ENCODE measurements at places on chromosomes 5 and 9.

DNA sequence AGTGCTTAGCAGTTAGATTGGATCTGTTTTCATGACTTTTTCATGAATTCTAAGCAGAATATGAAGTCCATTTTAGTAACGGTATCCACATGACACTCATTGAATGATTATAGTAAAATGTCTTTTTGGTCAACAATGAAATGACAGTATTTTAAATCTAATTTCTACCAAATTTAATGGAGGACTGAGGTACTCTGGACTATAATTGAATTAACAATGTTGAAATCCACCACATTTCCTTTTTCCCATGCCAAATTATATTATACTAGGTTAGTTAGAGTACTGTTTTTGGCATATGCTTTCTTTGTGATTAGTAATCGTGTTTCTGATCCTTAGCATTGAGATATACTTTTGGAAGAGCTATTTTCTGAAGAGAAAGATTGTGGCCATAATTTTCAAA, 40.6 kb downstream of the CDC42SE2 start:
- DNase-seq, result no peak

- DNase-seq, result no peak
These were observed 1.0 kb upstream of the FBXW11 start for GRCh38 chr5:172007175-172008110.

GRCh38 chr9:87517732-87518131, 20.1 kb downstream of the DAPK1 start:
- no peak for DNase-seq

DNA sequence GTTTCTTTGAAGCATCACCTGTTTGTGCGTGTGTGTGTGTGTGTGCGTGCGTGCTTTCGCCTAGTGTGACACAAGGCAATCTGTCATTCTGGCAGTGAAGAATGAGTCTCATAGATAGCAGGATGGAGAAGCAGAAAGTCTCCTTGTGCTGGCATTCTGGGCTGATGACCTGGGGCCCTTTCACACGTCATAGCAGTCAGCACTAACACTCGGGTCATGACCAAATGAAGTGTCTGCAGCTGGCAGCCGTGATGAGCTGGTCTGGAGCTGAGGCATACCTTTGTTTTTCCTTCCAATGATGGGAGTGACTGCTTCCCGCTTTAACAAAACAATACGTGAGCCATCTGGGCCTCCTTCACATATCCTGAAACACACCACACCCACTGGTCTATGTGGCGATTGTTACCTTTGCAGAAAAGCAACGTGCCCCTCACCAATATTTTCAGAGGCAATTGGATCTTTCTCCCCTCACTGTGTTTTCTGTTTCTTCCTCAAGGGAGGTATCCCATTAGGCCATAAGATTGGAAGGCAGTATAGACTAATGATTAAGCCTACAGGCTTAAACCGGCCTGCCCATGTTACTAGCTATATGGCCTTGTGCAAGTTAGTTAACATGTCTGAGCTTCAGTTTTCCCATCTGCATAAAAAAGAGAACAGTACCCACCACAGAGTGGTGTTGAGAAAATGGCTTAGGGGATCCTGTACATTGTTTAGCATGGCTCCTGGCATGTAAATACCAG, 88.8 kb downstream of the SREK1 start:
- DNase-seq, result no peak

DNA sequence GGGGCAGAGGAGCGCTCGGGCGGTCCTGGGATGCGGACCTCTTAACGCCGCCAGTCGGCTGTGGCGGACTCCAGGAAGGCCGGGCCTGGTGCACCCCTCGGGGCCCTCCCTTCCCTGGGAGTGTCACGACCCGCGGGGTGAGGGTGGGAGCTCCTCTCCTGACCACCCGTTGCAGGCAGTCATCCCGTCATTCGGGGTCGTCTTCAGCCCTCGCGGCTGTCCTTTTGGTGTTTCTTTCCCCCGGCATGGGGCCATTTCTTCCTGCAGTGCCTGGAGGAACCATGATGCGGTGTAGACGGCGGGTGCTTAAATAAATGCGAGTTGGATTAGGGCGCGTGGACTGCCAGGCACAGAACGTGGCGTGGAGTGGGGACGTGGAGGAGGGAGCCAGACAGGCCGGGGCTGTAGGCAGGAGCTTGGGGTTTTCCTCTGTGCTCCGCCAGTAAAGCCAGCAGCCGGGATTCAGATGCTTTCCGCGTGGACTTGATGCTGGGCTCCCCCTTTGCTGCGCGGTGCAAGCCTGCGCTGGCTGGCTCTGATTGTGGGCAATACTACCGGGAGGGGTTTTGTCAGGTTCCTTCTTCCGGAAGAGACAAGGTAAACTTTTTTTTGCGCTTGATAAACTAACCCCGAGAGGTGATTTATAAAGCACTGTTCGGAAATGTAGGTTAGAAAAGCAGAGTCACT, 868 bp downstream of the KDM4C start:
- no peak for DNase-seq

GRCh38 chr5:173946323-173946722, 42.6 kb upstream of the C5orf47 start:
- DNase-seq, result no peak

- DNase-seq, result no peak
These were observed 63.8 kb downstream of the FNBP1 start for GRCh38 chr9:129979071-129979745.

- no peak for DNase-seq
These were observed 111.3 kb downstream of the TMEM174 start for GRCh38 chr5:73284220-73284795.

GRCh38 chr5:138445547-138446271, 6.9 kb downstream of the REEP2 start:
- no peak for DNase-seq

DNA sequence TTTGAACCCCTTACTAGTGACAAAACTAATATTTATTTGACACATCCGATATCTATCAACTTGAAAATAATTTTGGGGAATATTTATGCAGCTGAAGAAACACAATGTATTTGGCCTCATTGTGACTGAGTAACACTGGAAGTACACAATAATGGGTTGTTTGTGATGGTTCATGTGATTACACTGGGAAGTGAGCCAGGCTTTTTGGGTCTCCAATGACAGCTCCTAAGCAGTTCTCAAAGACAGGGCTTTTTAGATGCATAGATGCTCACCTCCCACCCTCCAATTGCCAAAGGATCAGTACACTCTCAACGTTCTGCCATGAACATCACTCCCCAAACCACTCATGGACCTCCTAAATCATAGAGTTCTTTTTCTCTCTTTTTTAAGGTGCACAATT, 170.0 kb downstream of the SLC24A2 start:
- no peak for DNase-seq

- DNase-seq, result no peak
These were observed 9.0 kb downstream of the ANXA6 start for GRCh38 chr5:151148583-151148982.

GRCh38 chr5:127894461-127894860, 189.1 kb upstream of the SLC12A2 start:
- no peak for DNase-seq

- DNase-seq, result no peak
These were observed 4.9 kb upstream of the LRRC14B start for GRCh38 chr5:186091-187041.

GRCh38 chr9:3511551-3511950, 14.2 kb downstream of the RFX3 start:
- no peak for DNase-seq

GRCh38 chr5:115274584-115274983, 11.9 kb upstream of the PGGT1B start:
- no peak for DNase-seq

DNA sequence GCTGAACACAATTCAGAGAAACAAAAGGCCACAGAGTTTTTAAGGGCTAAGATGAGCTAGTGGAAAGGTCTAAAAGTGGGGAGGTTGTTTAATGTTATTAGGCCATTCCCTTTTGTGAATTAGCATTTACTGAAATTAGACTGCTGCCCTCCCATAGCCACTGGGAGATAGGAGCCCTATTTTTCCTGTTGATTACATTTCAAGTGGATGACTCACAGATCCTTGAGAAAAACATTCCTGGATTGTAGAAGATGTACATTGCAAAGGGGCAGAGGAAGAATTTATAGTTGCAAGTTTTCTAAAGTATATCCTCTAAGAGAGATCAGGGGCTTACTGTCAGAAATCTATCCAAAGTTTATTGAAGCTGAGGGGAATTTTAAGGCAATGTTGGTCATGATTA, 367.1 kb upstream of the IZUMO3 start:
- DNase-seq, result no peak

DNA sequence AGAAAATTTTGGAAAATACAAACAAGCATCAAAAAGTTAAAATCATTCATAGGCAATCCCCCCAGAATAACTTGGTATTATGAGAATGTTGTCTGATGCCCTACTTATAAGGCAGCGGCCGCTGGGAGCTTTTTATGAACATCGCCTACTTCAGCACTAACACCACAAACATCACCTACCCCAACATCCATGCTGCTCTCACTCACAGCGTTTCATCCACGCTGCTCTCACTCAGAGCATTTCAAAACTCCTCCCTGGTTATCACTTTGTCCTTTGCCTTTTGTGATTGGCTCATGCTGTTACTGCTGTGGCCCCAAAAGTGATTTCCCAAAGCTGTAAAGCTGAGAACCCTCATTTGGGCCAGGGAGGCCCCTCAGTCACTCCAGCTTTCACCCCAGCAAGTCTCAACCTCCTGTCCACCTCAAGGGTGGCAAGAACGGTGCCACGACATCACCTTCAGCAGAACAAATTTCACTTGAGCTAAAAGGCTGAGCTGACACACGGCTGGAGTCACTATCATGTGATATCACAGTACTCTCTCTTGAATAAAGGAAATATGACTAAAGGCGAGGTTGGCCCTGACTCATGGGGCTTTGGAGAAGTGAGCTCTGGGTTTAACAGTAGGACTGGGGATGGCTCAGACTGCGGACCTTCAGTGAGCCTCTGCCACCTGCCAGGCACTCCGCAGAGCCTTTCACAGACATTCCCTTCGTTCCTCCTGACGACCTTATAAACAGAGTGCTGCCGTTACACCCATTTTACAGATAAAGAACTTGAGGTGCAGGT, 25.2 kb downstream of the SHC3 start:
- DNase-seq, result peak; percentile 64

- DNase-seq, result no peak
These were observed at the start of gene PCDHB15 for GRCh38 chr5:141245250-141245717. TSS of gene PCDHB15 (plus strand) at chr5:141245395. CDS start at chr5:141245579, 184 bp downstream.

GRCh38 chr9:79242489-79242888, 329.3 kb upstream of the TLE4 start:
- DNase-seq, result no peak

GRCh38 chr9:78971540-78971939, 600.2 kb upstream of the TLE4 start:
- no peak for DNase-seq

DNA sequence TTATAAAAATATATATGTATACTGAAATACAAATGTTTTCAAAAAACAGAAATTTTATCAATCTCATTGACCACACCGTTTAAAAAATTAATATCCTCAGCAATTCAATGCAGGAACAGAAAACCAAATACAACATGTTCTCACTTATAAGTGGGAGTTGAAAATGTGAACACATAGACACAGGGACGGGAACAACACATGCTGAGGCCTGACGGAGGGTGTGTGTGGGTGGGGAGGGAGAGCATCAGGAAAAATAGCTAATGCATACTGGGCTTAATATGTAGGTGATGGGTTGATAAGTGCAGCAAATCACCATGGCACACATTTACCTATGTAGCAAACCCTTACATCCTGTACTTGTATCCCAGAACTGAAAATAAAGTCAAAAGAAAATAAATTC, 409.5 kb downstream of the MLLT3 start:
- DNase-seq, result no peak

- no peak for DNase-seq
These were observed 33.8 kb upstream of the NEURL1B start for GRCh38 chr5:172607213-172607793.

DNA sequence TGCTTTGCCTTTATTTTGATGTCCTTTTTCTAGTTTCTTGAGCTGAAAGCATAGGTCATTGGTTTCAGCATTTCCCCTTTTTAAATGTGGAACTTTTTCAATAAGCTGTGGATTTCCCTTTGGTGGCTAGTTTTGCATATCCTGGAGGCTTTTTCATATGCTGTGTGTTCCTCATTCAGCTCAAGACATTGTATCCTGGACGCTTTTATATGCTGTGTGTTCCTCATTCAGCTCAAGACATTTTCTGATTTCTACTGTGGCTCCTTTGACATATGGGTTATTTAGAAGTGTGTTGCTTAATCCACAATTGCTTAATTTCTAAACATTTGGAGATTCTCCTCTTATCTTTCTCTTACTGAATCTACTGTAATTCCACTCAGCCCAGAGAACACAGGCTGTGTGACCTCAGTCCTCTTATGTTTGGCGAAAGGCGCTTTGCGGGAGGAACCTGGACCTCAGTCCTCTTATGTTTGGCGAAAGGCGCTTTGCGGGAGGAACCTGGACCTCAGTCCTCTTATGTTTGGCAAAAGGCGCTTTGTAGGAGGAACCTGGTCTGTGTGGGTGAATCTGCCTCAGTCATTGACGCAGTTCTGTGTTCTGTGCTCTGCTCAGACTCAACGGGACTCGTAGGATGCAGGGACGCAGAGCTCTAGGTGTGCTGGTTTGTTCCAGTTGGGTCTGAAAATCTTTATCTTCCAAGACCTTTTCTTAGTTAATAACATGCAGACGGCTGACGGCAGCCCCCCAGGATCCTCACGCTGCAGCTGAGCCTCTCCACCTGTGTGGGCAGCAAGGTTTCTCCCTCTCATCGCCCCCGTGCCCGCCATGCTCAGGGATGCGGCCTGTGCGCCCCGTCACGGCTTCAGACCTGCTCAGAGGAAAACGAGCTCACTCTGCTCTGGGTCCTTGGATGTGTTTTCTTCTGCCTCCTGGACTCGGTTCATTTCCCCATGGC, 6.0 kb upstream of the SLC9A3 start:
- no peak for DNase-seq

DNA sequence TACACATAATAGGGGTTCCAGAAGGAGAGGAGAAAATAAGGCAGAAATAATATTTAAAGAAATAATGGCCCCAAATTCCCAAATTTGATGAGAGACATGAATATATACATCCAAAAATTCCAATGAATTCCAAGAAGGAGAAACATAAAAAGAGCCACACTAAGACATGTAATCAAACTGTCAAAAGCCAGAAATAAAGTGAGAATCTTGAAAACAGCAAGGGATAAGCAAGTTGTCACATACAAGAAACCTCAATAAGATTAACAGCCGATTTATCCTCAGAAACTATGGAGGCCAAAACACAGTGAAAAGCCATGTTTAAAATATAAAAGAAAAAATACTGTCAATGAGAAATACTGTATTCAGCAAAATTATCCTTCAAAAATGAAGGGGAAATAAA, 14.5 kb downstream of the CATSPER3 start:
- DNase-seq, result no peak

GRCh38 chr9:82882138-82882537, 180.8 kb downstream of the RASEF start:
- no peak for DNase-seq

- no peak for DNase-seq
These were observed 327.5 kb upstream of the ZNF462 start for GRCh38 chr9:106535439-106535838.

GRCh38 chr9:21070906-21071305, 6.8 kb downstream of the IFNB1 start:
- no peak for DNase-seq

Data from SW 1271 (cell line).